ENCODE measurements at places on chromosomes 1 and 21.

- peak; percentile 71 for DNase-seq
- peaks cover 4% of the 10 kb centered on the region for H3K4me1 ChIP-seq
- H3K4me3 ChIP-seq, result no peak overlapping the region
- no peaks in the 10 kb centered on the region for H3K36me3 ChIP-seq
- H3K27me3 ChIP-seq, result no peaks in the 10 kb centered on the region
Observed at GRCh38 chr1:108072212-108072611, 107.2 kb upstream of the VAV3 start.

DNA sequence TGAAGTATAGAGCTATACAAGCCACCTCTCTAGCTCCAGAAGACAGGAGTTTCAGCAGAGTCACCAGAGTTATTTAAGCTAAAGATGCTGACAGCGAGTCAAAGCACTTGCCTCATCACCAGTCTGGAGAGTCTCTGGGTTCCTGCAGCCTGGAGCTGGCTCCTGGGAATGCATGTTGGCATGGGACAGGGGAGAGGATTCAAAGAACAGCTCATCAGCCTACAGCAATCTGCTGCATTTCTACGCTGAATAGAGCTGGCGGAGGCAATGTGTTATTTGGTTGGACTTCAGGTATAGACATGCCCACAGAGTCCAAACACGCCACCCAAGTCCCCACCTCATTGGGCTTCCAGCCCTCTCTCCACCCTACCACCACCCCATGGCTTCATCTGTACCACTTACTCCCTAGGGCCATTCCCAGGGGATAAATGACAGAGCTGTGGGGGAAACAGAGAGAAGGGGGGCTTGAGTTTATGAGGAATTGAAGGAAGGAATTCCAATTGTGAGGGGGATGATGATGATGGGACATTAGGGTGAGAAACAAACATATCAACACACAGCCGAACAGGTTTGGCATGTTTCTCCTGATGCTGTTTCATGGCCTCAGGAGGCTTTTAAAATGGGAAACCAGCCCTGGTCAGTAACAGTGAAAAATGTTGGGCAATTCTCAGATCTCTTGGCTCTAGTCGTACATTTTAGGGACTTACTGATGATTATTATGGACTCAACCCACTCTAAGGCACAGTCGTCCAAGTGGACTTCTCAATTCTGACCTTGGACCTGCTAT, 58.4 kb downstream of the PLEKHA6 start:
- H3K27me3 ChIP-seq, result no peaks in the 10 kb centered on the region
- no peak for DNase-seq
- H3K4me3 ChIP-seq, result no peak overlapping the region
- no peaks in the 10 kb centered on the region for H3K36me3 ChIP-seq
- peaks cover 5% of the 10 kb centered on the region for H3K4me1 ChIP-seq

DNA sequence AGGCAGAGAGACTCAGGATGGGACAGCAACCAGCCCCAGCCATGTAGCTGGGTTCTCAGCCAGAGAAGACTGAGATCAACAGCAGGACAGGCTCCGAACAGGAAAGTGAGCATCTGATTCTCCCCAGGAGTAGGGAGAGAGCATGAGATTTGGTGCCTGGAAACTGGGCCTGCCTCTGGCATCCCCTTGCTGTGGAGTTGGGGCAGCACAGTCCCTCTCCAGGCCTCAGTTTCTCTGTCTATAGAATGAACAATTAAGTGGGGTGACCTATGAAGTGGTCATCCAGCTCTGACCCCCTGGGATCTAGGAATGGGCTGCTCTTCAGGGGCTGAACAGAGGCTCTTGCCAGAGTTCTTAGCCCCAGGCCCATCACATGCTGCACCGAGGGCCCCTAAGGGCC, 55.6 kb downstream of the KLHDC7A start:
- no peak overlapping the region for H3K4me3 ChIP-seq
- no peaks in the 10 kb centered on the region for H3K4me1 ChIP-seq
- DNase-seq, result no peak
- no peak overlapping the region for H3K27ac ChIP-seq

GRCh38 chr1:164101802-164102201, 457.2 kb upstream of the PBX1 start:
- no peaks in the 10 kb centered on the region for H3K36me3 ChIP-seq
- no peak overlapping the region for H3K4me3 ChIP-seq
- H3K4me1 ChIP-seq, result no peaks in the 10 kb centered on the region
- H3K27ac ChIP-seq, result no peak overlapping the region

GRCh38 chr1:43069461-43070050, 102.5 kb downstream of the EBNA1BP2 start:
- no peak overlapping the region for H3K27ac ChIP-seq
- DNase-seq, result no peak
- H3K36me3 ChIP-seq, result no peaks in the 10 kb centered on the region
- H3K4me1 ChIP-seq, result peaks cover 16% of the 10 kb centered on the region

GRCh38 chr1:61975638-61976037, 219.0 kb upstream of the L1TD1 start:
- no peaks in the 10 kb centered on the region for H3K36me3 ChIP-seq
- H3K4me3 ChIP-seq, result no peak overlapping the region
- H3K4me1 ChIP-seq, result no peaks in the 10 kb centered on the region
- H3K27ac ChIP-seq, result no peak overlapping the region
- H3K27me3 ChIP-seq, result no peaks in the 10 kb centered on the region

GRCh38 chr21:30962013-30962412, 76.3 kb downstream of the KRTAP19-8 start:
- H3K4me1 ChIP-seq, result no peaks in the 10 kb centered on the region
- no peak overlapping the region for H3K4me3 ChIP-seq
- no peak overlapping the region for H3K27ac ChIP-seq
- H3K36me3 ChIP-seq, result no peaks in the 10 kb centered on the region

DNA sequence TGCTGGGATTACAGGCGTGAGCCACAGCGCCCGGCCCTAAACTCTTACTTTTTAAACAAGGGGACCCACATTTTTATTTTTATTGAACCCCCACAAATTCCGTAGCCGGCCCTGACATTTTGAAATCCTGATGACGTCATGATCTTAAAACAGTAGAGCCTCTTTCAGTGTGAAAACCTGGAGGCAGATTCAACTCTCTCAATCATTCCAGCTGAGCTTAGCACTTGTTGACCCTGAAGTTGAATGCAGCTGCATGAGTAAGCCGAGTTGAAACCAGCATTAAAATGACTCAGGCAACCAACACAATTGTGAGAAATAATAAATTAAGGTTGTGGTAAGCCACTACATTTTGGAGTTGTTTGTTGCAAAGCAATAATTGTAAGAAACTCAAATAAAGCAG, 93.9 kb upstream of the ADGRL4 start:
- no peak overlapping the region for H3K4me3 ChIP-seq
- no peaks in the 10 kb centered on the region for H3K36me3 ChIP-seq
- no peak overlapping the region for H3K27ac ChIP-seq

GRCh38 chr1:29379443-29380073, 143.2 kb downstream of the PTPRU start:
- peak; percentile 45 for DNase-seq
- no peaks in the 10 kb centered on the region for H3K36me3 ChIP-seq
- no peak overlapping the region for H3K27ac ChIP-seq
- H3K4me1 ChIP-seq, result no peaks in the 10 kb centered on the region
- H3K4me3 ChIP-seq, result no peak overlapping the region

DNA sequence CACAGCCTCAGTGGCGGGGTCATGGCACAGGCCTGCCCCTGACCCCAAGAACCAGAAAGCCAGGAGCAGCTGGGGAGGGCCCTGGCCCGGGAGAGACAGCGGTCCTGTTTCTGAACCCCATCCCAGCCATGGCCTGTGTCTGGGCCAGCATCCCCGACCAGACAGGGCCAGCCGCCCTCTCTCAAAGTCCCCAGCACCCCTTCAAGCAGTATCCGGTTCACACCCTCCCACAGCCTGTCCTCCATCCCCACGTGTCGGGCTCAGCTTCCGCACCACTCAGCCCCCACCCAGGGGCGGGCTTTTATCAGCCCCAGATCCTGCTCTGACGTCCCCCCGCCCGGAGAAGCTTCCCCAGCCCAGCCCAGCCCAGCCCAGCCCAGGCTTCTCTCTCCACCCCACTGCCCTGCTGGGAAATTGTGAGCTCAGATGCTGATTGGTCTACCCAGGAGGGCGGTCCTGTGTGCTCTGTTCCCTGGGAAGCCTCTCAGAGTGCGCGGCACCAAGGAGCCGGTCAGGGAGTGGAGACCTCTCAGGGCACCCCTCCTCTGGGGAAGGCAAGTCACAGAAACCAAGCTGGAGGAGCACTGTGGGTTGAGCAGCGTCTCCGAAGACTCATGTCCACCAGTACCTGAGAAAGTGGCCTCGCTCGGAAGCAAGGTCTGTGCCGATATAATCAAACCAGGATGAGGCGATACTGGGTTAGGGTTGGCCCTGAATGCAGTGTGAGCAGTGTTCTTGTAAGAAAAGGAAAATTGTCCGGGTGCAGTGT, 4.7 kb upstream of the FAAP20 start:
- H3K4me3 ChIP-seq, result peak overlapping the region; percentile 56
- peak overlapping the region; percentile 54 for H3K27ac ChIP-seq
- H3K4me1 ChIP-seq, result no peaks in the 10 kb centered on the region
- no peaks in the 10 kb centered on the region for H3K27me3 ChIP-seq
- peak; percentile 83 for DNase-seq

DNA sequence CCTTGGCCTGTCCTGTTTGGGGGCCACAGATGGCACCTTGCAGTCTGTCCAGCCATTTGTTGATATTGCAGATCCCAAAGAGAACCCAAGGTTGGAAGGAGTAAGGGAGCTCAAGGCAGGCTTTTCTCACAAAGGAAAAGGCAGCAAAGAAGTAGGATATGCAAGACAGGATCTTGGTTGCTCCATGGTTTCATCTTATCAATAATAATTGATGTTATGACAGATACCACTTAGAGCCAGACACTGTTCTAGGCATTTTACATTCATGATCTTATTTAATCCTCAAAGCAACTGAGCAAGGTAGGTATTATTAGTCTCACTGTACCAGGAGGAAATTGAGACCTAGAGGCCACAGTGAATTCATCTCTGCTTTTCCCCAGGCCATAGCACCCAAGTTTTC, 28.8 kb downstream of the BATF3 start:
- H3K27me3 ChIP-seq, result no peaks in the 10 kb centered on the region
- H3K4me3 ChIP-seq, result peak overlapping the region; percentile 9
- peaks cover 10% of the 10 kb centered on the region for H3K4me1 ChIP-seq
- H3K27ac ChIP-seq, result no peak overlapping the region
- no peaks in the 10 kb centered on the region for H3K36me3 ChIP-seq

GRCh38 chr1:117565076-117565556, 40.7 kb upstream of the TENT5C start:
- no peaks in the 10 kb centered on the region for H3K27me3 ChIP-seq
- no peak overlapping the region for H3K27ac ChIP-seq
- no peaks in the 10 kb centered on the region for H3K36me3 ChIP-seq
- H3K4me1 ChIP-seq, result peaks cover 11% of the 10 kb centered on the region

DNA sequence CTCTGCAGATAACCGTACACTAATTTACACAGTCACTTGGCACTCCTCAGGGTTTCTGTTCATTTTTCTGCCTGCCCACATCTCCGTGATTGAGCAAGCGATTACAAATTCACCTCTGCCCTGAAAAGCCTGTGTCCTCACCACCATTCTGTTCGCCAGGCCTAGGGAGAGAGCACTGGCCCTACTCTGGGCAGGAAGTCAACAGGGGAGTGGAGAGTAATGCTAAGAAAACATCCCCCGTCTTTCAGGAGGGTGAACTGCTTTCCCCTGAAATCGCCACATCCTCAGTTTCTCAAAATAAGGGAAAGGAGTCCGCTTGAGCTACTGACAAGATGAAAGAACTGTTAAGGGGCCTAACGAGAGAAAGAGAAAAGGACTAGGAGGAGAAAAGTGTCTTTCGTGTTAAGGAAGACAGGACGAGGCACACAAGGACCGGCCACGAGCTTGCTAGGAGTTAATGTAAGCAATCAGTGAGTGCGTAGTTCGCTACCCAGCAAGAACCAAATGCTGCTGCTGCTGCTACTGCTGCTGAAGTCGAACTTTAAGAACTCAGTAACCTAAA, 632 bp downstream of the PEX19 start:
- DNase-seq, result no peak
- H3K4me3 ChIP-seq, result peak overlapping the region; percentile 71
- peak overlapping the region; percentile 92 for H3K27ac ChIP-seq
- peaks cover 8% of the 10 kb centered on the region for H3K4me1 ChIP-seq
- H3K36me3 ChIP-seq, result peaks cover 19% of the 10 kb centered on the region

DNA sequence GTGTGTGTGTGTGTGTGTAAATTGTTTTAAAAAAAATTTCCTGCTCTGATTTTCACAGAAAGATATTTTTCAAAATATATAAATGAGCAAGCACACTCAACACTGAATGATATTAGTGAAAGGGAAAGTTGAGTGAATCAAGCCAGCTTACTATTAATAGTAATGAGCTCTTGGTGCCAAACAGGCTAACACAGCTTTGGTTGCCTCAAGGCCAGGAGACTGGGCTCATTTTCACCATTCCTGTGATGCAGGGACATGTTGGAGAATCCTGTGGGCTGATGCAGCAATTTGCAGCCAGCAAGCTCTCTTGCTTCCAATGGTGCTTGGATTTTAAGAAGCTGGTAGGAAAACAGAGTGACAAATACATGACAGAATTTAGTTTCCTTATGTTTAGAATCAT, 30.2 kb downstream of the PLA2G4A start:
- H3K36me3 ChIP-seq, result peaks cover 10% of the 10 kb centered on the region
- no peak for DNase-seq
- H3K4me1 ChIP-seq, result no peaks in the 10 kb centered on the region

DNA sequence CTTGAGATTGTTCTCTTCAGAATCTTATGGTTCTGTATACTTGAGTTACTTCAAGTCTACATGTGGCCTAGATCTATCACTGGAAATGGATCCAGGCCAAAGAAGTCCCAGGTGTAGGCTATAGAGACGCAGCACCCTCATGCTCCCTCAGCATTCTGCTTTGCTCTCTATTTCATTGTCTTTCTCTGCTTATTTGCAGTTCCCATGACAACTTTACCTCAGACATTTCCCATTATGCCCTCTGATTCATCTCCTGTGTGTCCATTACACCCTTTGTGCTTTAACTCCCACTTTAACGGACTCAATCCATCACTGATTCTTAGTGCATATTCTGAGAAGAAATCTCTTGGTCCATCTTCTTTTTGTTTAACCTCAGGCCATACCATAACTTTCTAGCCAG, 236.9 kb upstream of the NRIP1 start:
- peak; percentile 56 for DNase-seq
- no peaks in the 10 kb centered on the region for H3K27me3 ChIP-seq
- H3K4me3 ChIP-seq, result no peak overlapping the region
- H3K27ac ChIP-seq, result no peak overlapping the region
- H3K36me3 ChIP-seq, result no peaks in the 10 kb centered on the region
- H3K4me1 ChIP-seq, result peaks cover 8% of the 10 kb centered on the region

DNA sequence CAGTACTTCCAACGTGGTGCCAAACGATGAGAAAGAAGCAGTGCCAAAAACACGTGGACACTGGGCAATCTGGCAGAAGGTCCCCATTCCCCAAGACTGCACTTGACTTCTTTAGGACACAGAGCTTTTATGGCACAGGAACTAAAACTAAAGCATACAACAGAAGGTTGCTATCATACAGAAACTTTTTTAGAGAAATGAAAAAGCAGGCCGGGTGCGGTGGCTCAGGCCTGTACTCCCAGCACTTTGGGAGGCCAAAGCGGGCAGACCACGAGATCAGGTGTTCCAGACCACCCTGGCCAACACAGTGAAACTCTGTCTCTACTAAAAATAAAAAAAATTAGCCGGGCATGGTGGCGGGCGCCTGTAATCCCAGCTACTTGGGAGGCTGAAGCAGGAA, 43.0 kb downstream of the GNB1 start:
- H3K27me3 ChIP-seq, result no peaks in the 10 kb centered on the region
- H3K4me3 ChIP-seq, result no peak overlapping the region
- H3K27ac ChIP-seq, result no peak overlapping the region
- no peak for DNase-seq

- peaks cover 20% of the 10 kb centered on the region for H3K4me1 ChIP-seq
- no peak overlapping the region for H3K27ac ChIP-seq
- peak; percentile 35 for DNase-seq
- no peak overlapping the region for H3K4me3 ChIP-seq
Observed at GRCh38 chr1:39898648-39899603, 2.8 kb downstream of the MYCL start.

All from common myeloid progenitor, CD34-positive (primary cell).